Epithelial cell of alveolus of lung (primary cell): ENCODE measurements at places on chromosomes 2 and 18. TPM values are rescaled to one million over a fixed set of nuclear protein-coding genes. Genes with fewer than 3 reads are reported as not detected.

C2orf81 gene
- total RNA-seq: 0.72 and 2.1 TPM in 2 replicates

OTOF gene
- total RNA-seq: 0.24 TPM in 1 of 2 replicates, not detected in the other

MDH1B gene
- total RNA-seq: 0.26 and 1.3 TPM in 2 replicates

EVX2 gene
- not detected in 2 replicates for total RNA-seq

DNAJC5G gene
- not detected in 2 replicates for total RNA-seq

FSHR gene
- not detected in 2 replicates for total RNA-seq

ATP8B1 gene
- total RNA-seq: 5.5 and 10.9 TPM in 2 replicates

CHRNG gene
- 3.3 TPM in 1 of 2 replicates, not detected in the other for total RNA-seq

ITGA4 gene
- total RNA-seq: 7.3 and 58.6 TPM in 2 replicates

XIRP2 gene
- total RNA-seq: under 0.01 and 0.65 TPM in 2 replicates

IL36B gene
- total RNA-seq: not detected in 2 replicates
